ENCODE measurements at places on chromosomes 1 and 21. TPM values are rescaled to one million over a fixed set of nuclear protein-coding genes. Genes with fewer than 3 reads are reported as not detected.

Gene ZBTB8OS
- 20.9 TPM for total RNA-seq

DNA sequence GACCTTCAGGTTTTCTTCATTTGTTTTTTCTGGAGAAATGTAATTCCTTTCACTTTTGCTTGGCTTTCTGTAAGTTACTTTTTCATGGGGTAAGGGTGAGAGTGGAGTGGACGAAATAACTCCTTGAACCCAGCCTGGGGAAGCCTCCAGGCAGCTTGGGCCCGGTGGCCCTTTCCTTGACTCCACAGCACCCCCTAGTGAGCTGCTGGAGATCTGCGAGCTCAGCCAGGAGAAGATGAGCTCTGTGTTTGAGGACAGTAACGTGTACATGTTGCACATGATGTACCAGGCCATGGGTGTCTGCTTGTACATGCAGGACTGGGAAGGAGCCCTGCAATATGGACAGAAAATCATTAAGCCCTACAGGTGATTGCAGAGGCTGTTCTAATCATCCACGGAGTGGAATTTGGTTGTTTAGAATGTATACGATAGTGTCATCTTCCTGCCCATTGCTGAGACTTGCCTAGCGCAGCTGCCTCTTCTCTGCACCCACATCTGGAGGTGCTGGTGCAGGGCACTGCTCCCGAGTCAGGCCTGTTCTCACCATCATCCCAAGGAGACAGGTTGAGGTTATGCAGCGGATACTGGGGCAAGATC lies 51.0 kb downstream of the SMYD2 start:
- no peak overlapping the region for H3K4me3 ChIP-seq
- H3K27ac ChIP-seq = no peak overlapping the region
- no peaks in the 10 kb centered on the region for H3K4me1 ChIP-seq
- H3K27me3 ChIP-seq = no peaks in the 10 kb centered on the region
- H3K36me3 ChIP-seq = no peaks in the 10 kb centered on the region

DNA sequence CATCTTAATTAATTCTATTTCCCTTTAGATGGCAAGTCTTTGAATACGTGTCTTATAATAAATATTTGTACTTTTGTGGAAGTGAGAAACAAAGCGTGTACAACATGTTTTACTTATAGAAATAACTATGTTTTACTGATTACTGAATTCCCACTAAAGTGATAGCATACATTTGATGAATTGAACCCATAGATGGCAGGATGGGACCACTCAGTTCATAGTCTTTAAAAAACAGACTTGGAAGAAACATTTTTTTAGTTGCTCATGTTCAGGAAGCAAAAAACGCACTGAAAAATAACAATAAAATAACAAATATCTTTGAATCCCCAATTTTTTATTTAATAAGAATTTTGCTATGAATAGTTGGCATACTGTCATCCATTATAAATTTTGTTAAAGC lies 507.1 kb upstream of the ZRANB2 start:
- H3K36me3 ChIP-seq = no peaks in the 10 kb centered on the region
- H3K4me3 ChIP-seq = no peak overlapping the region
- H3K4me1 ChIP-seq = no peaks in the 10 kb centered on the region

GRCh38 chr1:230622151-230622550 lies 20.1 kb upstream of the COG2 start:
- H3K27me3 ChIP-seq = no peaks in the 10 kb centered on the region
- no peak for DNase-seq
- H3K4me3 ChIP-seq = no peak overlapping the region
- H3K4me1 ChIP-seq = no peaks in the 10 kb centered on the region
- no peaks in the 10 kb centered on the region for H3K36me3 ChIP-seq

DNA sequence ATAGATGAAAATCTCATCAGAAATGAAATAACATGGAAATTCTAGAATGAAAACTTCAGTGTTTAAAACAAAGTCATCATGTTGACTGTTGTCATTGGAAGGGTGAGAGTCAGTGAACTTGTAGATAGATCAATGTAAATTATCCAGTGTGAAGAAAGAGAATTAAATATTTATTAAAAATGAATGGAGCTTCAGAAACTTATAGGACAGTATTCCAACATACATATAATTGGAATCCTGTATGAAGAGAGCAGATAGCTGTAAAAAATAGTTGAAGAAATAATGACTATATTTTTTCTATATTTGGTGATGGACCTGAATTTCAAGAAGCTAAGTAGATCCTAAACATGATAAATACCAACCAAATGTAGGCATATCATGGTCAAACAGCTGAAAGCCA lies 60.0 kb downstream of the MAN1A2 start:
- H3K27me3 ChIP-seq = no peaks in the 10 kb centered on the region
- no peak for DNase-seq
- H3K36me3 ChIP-seq = no peaks in the 10 kb centered on the region

DNA sequence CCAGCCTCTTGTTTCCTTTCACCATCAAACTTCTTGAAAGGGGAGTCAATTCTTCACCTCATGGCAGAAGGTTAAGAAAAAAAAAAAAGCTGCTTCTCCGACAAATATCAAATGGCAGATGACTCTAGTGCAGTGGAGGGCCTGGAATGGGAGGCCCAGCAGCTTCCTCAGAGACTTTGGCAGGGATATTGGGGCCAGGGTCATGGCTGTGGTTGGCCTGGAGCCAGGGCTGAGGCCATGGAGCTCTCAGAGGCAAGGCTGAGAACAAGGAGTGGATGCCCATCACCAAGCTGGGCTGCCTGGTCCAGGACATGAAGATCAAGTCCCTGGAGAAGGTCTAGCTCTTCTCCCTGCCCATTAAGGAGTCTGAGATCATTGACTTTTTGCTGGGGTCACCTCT lies 18.7 kb downstream of the MTF1 start:
- no peaks in the 10 kb centered on the region for H3K36me3 ChIP-seq
- no peak overlapping the region for H3K4me3 ChIP-seq
- no peak overlapping the region for H3K27ac ChIP-seq

Gene OR14K1
- not detected for total RNA-seq

Gene NEGR1
- 9.3 TPM for total RNA-seq

DNA sequence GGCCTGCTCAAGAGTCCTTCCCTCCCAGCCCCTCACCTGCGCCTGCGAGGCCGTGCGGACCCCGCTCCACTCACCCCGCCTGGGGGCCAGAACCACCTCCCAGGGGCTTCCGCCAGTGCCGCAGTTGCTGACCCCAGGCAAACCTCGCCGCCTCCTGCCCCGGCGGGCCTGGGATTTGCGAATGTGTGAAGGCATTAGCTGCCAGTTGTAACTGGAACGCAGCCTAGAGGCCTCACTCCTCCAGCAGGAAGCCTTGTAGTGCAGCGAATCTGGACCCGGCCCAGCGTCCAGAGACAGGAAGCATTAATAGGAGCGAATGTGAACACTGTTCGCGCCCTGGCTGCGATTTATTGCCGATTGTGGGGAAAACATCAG lies 140.9 kb upstream of the ARHGEF16 start:
- peak; percentile 72 for DNase-seq
- no peak overlapping the region for H3K4me3 ChIP-seq
- H3K36me3 ChIP-seq = no peaks in the 10 kb centered on the region
- H3K27ac ChIP-seq = peak overlapping the region; percentile 81
- H3K4me1 ChIP-seq = no peaks in the 10 kb centered on the region

DNA sequence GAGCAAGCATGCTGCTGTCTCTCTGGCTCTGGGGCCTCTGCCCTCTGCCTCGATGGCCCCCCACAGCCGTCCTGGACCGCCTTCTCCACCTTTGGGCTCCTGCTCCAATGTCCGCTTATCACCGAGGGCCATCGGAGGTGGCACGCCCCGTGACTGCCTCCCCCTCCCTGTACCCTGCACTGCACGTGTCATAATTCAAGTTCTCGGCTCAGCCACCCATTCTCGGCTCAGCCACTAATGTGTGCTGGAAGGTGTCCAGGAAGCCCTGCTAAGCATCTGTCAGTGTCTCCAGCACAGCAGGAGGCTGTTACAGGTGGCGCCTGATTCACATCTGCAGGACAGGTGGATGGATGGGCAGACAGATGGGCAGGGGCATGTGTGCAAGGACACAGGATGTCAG lies 45.5 kb downstream of the TP73 start:
- H3K27ac ChIP-seq = no peak overlapping the region
- no peaks in the 10 kb centered on the region for H3K27me3 ChIP-seq
- no peaks in the 10 kb centered on the region for H3K36me3 ChIP-seq
- H3K4me1 ChIP-seq = no peaks in the 10 kb centered on the region

Gene UCK2
- 17.6 TPM for total RNA-seq

DNA sequence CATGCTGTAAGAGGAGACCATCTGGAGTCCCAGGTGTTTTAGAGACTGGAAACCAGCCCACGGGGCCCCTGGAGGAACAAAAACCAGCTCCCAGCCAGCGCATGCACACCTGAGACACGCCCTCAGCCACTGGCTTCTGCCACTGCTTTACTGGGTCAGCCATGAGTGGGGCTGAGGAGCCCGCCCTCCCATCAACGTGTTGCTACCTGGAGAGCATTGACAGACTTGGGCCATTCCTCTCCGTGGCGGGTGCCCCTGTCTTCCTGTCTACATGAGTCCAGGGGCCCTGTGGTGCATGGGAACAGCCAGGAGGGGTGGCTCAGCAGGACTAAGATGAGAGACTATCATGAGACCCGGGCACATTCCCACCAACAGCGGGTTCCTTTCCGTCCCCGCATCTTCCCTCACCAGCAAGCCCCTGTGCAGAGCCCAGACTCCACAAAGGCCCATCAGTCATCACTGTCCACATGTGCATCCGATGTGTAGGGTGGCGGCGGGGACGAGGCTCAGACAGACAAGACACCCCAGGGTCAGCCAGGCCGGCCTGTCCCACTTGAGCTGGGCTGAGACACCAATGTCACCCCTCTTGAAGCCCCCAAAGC lies 45.4 kb upstream of the POFUT2 start:
- H3K27me3 ChIP-seq = no peaks in the 10 kb centered on the region
- no peaks in the 10 kb centered on the region for H3K36me3 ChIP-seq
- H3K4me3 ChIP-seq = no peak overlapping the region
- DNase-seq = peak; percentile 48
- H3K4me1 ChIP-seq = no peaks in the 10 kb centered on the region
- H3K27ac ChIP-seq = no peak overlapping the region

DNA sequence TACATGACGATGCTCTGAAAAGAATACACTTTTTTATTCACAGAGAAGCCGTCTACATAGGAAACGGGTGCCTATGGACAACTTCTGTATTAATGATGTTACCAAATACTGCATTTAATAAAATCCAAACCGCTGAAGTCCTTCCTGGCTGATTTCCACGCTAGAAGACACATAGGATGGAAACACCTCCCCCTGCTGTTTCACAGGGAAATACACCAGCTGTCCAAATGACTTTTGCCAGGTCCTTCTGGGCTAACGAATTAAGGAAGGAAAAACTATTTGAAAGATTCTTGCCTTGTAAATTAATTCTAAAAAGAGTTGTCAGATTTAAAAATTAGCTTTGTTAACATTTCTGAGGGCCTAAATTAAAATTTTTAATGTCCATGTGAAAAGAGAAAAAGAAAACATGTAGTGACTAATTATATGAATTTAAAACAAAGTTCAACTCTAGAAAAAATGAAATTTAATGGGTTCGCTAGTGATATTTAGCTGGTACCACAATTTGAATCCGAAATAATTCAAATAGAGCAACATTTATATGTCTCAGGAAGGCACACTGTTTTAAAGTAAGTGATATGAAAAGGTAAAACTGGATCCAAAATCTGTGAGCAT lies 146.0 kb downstream of the RERE start:
- H3K4me3 ChIP-seq = no peak overlapping the region
- H3K4me1 ChIP-seq = peaks cover 60% of the 10 kb centered on the region
- no peaks in the 10 kb centered on the region for H3K27me3 ChIP-seq

DNA sequence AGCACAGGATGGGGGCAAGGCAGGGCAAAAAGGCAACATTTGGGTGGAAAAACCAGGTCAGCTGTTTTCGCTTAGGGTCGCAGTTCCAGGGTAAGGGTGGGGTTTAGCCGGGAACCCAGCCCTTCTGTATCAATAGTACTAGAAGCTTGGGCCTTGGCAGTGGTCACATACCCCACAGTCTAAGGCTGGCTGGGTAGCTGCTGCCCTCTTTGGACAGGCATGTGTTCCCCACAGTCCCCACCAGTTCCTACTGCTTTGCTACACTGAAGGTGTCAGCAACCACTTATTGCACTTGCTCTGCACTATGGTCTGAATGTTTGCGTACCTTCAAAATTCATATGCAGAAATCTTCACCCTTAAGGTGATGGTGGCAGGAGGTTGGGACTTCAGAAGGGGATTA lies 349.8 kb downstream of the LTN1 start:
- no peaks in the 10 kb centered on the region for H3K27me3 ChIP-seq
- H3K27ac ChIP-seq = no peak overlapping the region
- DNase-seq = no peak
- no peaks in the 10 kb centered on the region for H3K36me3 ChIP-seq
- H3K4me1 ChIP-seq = no peaks in the 10 kb centered on the region
- no peak overlapping the region for H3K4me3 ChIP-seq

GRCh38 chr1:190667914-190668313 lies 190.2 kb upstream of the BRINP3 start:
- DNase-seq = no peak
- H3K36me3 ChIP-seq = no peaks in the 10 kb centered on the region
- no peak overlapping the region for H3K4me3 ChIP-seq
- H3K27ac ChIP-seq = no peak overlapping the region

Gene LENEP
- not detected for total RNA-seq

DNA sequence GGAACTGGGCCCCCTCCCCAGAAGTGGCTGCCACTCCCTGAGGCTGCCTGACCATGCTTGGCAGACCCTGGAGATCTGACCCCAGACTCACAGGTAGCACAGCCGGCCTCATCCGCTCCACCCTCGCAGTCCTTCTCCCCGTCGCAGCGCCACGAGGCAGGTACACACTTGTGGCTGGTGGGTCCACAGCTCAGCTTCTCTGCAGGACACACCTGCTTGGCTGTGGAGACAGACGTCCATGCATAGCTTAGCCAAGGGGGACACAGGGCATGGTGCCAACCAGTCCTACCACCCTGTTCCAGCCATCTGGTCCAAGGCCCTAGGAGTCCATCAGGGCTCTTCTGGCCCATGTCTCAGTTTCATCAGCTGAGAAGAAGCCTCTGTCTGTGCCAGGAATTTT lies 42.2 kb upstream of the MAGOH start:
- no peaks in the 10 kb centered on the region for H3K4me1 ChIP-seq
- DNase-seq = no peak
- H3K4me3 ChIP-seq = no peak overlapping the region
- no peaks in the 10 kb centered on the region for H3K36me3 ChIP-seq
- no peak overlapping the region for H3K27ac ChIP-seq

DNA sequence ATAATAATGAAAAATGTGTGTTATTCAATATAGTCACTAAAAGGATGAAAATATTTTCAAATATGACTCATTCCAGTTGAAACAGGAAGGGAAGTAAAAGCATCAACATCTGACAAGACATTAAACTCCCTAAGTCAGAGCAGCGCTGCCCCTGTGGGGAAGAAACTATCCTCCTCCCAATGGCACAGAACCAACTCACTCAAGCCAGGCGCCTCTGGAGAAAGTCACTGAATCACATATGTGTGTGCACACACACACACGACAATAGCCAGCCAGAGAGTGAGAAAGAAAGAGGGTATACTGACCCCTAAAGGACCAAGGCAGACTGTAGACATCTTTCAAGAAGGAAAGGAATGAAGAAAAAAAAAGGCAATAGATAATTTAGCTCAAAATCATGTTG lies 126.9 kb downstream of the SETD4 start:
- H3K27me3 ChIP-seq = no peaks in the 10 kb centered on the region
- peak overlapping the region; percentile 42 for H3K27ac ChIP-seq
- no peak overlapping the region for H3K4me3 ChIP-seq
- no peaks in the 10 kb centered on the region for H3K4me1 ChIP-seq

Gene CLIC6
- total RNA-seq = 2.1 TPM

- H3K4me1 ChIP-seq = peaks cover 45% of the 10 kb centered on the region
- no peaks in the 10 kb centered on the region for H3K27me3 ChIP-seq
- H3K27ac ChIP-seq = no peak overlapping the region
- H3K4me3 ChIP-seq = no peak overlapping the region
- DNase-seq = no peak
These were observed 5.0 kb upstream of the SH3BGRL3 start for GRCh38 chr1:26274801-26275425.
